ENCODE measurements at places on chromosomes 16 and 17.

- no peak for DNase-seq
These were observed 5.8 kb upstream of the CBX4 start for GRCh38 chr17:79844869-79845600.

- peak; percentile 27 for DNase-seq
These were observed at the start of gene MPP2 for GRCh38 chr17:43907425-43907981. TSS of gene MPP2 (minus strand) at chr17:43907536. CDS start at chr17:43904460, 3,076 bp downstream.

GRCh38 chr17:7732981-7733539 lies 15.5 kb downstream of the DNAH2 start:
- DNase-seq: no peak

DNA sequence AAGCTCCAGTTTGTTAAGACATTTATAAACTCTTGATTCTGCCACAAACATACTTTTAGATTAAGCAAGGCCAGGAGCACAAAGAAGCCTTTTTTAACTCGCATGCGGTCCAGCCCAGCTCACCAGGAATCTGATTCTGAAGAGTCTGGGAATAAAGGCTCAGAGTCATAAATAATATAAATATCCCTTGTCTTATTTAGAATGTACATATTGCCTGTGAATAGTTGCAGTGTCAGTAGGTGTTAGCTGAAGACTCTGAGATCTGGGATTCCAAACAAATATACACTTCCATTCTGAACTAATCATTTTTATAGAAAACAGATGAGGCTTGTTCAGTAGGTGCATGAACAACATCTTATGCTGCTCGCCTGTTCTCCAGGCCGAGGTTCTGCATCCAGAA lies 59.1 kb upstream of the ELAC2 start:
- no peak for DNase-seq

DNA sequence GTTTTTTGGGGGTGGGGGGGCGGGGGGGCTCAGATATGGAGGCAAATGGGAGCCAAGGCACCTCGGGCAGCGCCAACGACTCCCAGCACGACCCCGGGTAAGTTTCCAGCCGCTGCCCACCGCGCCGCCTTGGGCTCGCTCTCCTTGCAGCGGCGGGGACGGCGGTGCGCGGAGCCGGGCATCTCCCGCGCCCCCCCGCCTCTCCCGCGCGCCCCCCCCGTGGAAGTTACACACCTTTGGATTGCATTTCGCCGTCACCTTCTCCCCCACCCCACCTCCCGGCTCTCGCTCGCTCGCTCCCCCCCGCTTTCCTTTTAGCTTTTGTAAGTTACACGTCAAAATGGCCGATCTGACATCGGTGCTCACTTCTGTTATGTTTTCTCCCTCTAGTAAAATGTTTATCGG lies 387 bp downstream of the MSI2 start:
- peak; percentile 16 for DNase-seq

DNA sequence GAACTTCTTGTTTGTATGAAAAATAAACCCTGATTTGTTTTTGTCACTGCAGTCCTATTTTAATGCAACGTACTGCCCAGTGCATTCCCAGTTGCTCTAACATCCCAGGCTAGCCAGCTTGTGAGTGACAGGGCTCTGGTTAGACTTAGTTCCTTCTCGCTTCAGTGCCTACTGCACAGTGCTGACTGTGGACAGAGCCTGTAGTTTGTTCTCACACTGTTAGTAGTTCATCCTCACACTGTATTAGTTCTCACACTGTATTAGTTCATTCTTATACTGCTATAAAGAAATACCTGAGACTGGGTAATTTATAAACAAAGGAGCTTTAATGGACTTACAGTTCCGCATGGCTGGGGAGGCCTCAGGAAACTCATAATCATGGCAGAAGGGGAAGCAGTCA lies 116.6 kb upstream of the SALL1 start:
- no peak for DNase-seq

GRCh38 chr16:25606069-25606468 lies 85.7 kb upstream of the HS3ST4 start:
- DNase-seq: no peak
